ENCODE measurements at places on chromosomes 7 and 10. TPM values are rescaled to one million over a fixed set of nuclear protein-coding genes. Genes with fewer than 3 reads are reported as not detected.

DNA sequence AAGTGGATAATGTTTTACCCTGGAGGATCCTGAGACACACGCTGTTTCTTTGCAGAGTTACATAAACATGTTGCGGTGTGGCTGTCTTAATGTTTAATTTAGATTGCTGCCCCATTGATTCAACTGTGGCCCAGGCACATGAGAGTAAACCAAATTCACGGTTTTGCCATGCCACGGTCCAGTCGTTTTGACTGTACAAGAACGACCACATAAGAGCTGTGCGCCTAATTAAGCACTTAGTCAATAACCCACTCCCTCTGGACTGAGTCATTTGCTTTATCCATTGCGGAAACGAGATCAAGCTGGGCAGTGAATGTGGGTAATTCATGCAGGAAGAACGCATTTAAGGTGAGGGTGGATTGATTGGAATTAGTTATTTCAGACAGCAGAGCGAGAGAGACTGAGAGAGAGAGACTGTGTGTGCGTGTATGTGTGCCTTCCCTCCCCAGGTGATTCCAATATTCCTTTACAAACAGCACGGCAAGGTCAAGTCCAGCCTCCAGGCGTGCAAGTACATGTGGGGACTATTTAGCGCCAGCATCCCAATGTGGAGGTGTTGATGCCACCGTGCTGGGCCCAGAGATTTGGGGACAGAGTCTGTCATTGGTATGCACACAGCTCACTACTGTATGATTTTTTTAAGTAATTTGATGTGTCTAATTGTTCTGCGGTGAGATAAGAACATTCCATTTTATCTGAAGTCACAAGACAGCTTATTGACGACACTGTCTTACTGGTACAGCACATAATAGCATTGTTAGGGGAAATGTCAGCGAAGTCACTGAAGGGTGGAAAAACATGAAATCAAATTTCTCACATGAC lies 8.4 kb upstream of the TEX36 start:
- DNase-seq, result no peak

- DNase-seq, result peak; percentile 3
Measured at GRCh38 chr10:28036587-28036986, 37.7 kb upstream of the ODAD2 start.

DNA sequence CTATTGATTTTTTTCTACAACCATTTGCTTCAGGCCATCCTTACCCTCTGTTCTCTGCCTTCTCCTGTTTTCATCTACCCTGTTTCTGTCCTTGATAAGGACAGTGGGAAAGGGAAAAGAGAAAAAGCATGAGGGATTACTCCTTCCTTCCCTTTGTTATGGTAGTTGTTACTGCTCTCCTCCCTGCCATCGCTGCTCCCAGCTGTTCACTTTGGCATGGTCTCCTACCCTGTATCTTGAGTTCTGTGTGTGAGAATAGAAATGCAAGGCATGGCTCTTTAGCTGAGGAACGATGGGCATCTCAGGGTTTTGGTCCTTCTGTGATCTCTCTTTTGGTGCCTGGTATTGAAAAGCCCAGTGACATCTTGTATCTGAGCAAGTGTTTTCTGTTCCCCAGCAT lies 6.4 kb downstream of the CCSER2 start:
- peak; percentile 76 for DNase-seq

DNA sequence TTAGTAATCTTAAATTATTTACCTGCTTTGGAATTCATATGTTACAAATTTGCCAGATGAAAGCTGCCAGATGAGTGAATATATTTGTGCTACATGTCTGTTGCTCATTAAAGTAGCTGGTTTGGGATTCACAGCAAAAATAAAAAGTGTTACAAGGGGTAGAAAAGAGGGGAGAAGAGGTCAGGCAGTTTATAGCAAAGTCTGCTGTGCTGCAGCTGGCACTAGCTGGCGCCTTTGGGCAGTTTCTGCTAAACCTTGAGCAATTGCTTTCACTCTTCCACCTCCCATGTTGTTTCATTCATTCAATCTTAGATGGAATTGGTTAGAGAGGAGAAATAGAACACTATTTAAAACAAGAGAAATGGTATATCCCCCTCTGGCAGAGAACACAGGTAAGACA lies 404.1 kb upstream of the LRGUK start:
- DNase-seq, result no peak

DNA sequence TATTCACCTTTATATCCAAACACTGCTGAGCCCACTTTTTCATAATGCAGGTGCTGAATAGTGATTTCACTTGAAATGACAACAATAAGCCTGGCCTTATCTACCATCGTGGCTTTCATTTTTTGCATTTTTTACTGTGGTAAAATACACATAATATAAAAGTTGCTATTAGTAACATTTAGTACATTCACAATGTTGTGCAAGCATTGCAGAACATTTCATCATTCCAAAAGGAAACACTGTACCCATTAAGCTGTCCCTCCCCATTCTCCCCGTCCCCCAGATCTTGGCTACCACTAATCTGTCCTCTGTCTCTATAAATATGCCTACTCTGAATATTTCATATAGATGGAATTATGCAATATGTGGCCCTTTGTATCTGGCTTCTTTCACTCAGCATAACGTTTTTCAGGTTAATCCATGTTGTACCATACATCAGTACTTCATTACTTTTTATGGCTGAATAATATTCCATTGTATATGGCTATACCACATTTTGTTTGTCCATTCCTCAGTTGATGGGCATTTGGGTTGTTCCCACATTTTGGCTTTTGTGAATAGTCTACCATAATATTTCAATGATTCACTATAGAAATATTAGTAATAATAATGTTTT lies 68.5 kb upstream of the ARID5B start:
- no peak for DNase-seq

GRCh38 chr10:60737242-60737641 lies 41.0 kb upstream of the CDK1 start:
- no peak for DNase-seq

DNA sequence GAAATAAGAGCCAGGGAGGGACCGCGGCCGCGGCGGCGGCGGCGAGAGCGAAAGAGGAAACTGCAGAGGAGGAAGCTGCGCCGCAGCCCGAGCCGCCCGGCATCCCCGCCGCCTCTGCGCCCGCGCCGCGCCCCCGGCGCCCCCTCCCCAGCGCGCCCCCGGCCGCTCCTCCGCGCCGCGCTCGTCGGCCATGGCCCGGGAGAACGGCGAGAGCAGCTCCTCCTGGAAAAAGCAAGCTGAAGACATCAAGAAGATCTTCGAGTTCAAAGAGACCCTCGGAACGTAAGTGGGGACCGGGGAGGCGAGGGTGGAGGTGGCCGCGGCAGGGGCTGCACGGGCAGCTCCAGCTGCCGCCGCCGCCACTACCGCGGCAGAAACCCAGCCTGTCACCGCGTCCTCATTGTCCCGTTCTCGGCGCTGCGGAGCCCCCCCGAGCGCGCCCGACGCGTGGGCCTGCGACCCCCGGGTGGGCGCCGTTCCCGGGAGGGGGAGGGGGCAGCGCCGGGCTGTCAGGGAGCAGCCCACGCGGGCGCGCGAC lies 351 bp downstream of the CAMK1D start:
- DNase-seq, result no peak

GRCh38 chr10:116723428-116724281 lies 18.7 kb downstream of the HSPA12A start:
- no peak for DNase-seq

Gene SUPV3L1
- 26.6 TPM for total RNA-seq

Gene ZNF425
- total RNA-seq, result 6.7 TPM

Gene TMEM184A
- total RNA-seq, result 2.8 TPM

Gene CREB3L2
- 21.2 TPM for total RNA-seq

All from myocyte (in vitro differentiated cells).